ENCODE measurements at places on chromosomes 6 and 20. TPM values are rescaled to one million over a fixed set of nuclear protein-coding genes. Genes with fewer than 3 reads are reported as not detected.

Gene USP49
- 1.8 TPM for total RNA-seq

Gene GUCA1A
- total RNA-seq, result not detected

Gene PRDM13
- total RNA-seq, result 1.4 TPM

Gene SLC22A1
- 0.05 TPM for total RNA-seq

Gene DNMT3B
- total RNA-seq, result 4.1 TPM

Gene IRF4
- 3.3 TPM for total RNA-seq

Gene HAO1
- 0.08 TPM for total RNA-seq

Gene DACT2
- not detected for total RNA-seq

Gene FRK
- 0.04 TPM for total RNA-seq

Gene SIRPD
- total RNA-seq, result not detected

Gene DSP
- total RNA-seq, result 7.9 TPM

Gene TAGAP
- 0.08 TPM for total RNA-seq

Gene PI16
- not detected for total RNA-seq

Gene MUCL3
- total RNA-seq, result not detected

Gene RXRB
- total RNA-seq, result 23.8 TPM

Gene RHAG
- not detected for total RNA-seq

Gene MTCH1
- total RNA-seq, result 96.6 TPM

Gene SEMG1
- not detected for total RNA-seq

Gene ARFGEF3
- 1.3 TPM for total RNA-seq

Gene ZC3H12D
- total RNA-seq, result 0.08 TPM

Gene PSMG4
- 56.0 TPM for total RNA-seq

Gene BTN1A1
- not detected for total RNA-seq

Gene SLC26A8
- not detected for total RNA-seq

Gene AGPAT4
- total RNA-seq, result 2.1 TPM

Gene PTCRA
- not detected for total RNA-seq

Gene NCOA5
- 21.6 TPM for total RNA-seq

Gene PLA2G7
- total RNA-seq, result 2.5 TPM

Gene PDE7B
- total RNA-seq, result 1.6 TPM

Gene KAT14
- 14.7 TPM for total RNA-seq

Gene EYA2
- total RNA-seq, result not detected

Gene CTSA
- total RNA-seq, result 59.4 TPM

Gene HSPA1A
- total RNA-seq, result 43.8 TPM

Gene RALGAPB
- total RNA-seq, result 18.6 TPM

Gene TRDN
- total RNA-seq, result not detected

Gene ATP6V1G2
- 0.26 TPM for total RNA-seq

Gene HUS1B
- total RNA-seq, result 0.87 TPM

Gene SRMS
- not detected for total RNA-seq

Gene B3GAT2
- not detected for total RNA-seq

Gene DYNLT1
- 35.6 TPM for total RNA-seq

Gene BMP6
- 1.7 TPM for total RNA-seq

Gene EHMT2
- 29.6 TPM for total RNA-seq

Gene ADGRF4
- total RNA-seq, result not detected

Gene SYNGAP1
- total RNA-seq, result 3.6 TPM
